ENCODE measurements at places on chromosomes 1 and 21.
A peak's percentile ranks its signal among the peaks of the same experiment; 100 is the strongest.

DNA sequence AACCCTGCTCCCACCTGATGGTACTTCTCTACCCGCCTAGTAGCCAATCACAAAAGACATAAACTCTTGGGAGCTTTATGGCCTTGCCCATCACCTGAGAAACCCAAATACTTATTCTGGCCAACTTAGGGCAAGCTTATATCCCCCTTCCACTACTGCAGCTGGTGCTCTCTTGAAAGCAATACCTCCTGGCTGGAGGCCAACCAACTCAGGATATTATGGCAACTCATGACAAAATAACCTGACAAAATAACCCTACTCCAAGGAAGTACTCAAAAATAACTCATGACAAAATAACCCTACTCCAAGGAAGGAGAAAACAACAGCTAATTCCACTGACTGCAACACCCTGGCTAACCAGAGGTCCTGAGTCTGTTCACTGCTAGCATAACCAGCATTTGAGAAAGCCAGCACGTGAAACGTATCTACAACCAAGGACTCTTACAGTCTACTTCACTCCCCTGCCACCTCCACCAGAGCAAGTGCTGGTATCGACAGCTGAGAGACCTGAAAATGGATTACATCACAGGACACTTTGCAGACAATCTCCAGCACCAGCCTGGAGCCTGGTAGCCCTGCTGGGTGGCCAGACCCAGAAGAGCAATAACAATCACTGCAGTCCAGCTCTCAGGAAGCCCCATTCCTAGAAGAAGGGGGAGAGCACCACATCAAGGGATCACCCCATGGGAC is 179.9 kb downstream of the COL24A1 start:
- DNase-seq, result no peak

DNA sequence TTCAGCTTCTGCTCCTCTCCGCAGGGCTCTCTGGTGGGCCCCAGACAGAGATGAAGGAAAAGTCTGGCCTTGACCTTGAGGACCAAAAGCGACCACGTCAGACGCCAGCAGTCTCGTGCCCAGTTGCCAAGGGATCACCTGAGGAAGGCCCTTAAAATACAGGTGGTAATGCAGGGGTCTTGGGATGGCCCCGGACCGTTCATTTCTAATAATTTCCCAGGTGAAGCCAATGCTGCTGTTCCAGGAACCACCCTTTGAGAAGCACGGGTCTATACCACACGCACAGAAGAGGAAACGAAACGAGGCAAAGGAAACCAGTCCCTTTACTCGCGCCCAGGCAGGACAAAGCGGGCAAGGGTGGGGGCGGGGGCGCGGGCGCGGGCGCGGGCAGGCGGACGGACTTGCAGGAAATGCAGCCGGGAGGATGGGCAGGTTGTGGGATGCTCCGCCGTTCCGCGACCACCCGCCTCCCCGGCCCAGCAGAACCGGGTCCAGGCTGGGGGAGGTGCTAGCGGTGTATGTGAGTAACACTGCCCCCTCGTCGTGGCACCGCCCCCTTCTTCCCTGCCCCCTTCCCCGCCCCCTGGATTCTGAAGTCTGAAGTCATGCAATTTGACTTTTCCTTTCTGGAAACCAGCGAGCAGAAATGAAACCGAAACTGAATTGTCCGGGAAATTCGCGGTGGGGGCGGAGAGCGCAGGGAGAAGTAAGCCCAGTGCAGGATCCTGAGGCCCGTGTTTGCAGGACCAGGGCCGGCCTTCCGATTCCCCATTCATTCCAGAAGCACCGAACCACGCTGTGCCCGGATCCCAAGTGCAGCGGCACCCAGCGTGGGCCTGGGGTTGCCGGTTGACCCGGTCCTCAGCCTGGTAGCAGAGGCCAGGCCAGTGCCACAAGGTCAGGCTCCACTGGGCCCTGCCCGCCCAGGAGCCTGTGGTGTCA is 5.8 kb upstream of the MX1 start:
- peak; percentile 93 for DNase-seq

DNA sequence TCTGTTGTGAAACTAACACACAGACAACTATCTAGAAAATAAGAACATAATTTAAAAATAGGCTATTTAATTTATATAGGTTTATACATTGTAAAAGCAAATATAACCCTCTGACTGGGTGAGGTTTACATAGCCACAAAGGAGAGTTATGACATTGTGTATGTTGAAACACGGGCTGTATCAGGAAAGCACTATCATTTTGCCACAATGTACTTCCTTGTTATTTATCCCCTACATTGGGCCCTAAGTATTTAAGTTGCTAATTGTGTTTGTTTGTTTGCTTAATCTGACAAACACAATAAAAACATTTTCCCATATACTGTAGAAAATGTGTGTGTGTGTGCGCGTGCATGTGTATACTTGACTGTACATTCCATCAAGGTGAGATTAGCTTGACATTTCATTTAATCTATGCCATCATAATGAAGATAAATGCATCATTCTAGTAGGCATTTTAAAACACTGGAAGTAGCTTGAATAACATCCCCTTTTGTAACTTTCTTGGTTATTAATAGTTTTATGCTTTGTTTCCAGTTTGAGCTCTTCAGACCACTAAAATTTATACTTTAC is 72.1 kb downstream of the RGS13 start:
- no peak for DNase-seq

DNA sequence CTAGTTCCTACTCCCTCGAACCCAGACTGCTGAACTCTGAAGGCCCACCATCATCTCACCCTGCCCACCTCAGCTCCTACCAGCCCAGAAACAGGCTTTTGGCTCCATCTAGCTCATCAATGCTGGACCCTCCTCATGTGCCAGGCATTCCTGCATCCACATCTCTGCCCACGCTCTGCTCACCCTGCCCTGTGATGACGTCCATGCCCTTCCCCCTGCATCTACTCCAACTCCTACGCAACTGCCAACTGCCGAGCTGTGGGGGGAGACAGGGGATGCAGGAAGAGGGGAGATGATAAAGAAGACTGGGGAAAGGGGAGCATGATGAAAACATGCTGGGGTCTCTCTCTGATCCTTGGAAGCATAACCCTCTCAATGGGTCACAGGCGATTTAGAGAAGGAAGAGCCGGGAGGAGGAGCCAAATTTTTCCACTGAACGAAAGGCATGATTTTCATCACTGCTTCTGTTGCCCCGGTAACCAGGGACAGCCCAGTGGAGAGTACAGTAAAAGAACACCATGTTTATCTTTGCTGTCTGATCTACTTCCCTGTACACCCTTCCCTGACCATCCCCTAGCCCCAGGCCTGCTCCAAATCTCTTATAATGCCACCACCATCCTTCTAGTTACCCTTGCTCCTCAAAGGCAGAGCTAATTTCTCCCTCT is 44.3 kb downstream of the CD34 start:
- DNase-seq, result peak; percentile 21

GRCh38 chr1:235027076-235027861 is 101.4 kb downstream of the TOMM20 start:
- no peak for DNase-seq

DNA sequence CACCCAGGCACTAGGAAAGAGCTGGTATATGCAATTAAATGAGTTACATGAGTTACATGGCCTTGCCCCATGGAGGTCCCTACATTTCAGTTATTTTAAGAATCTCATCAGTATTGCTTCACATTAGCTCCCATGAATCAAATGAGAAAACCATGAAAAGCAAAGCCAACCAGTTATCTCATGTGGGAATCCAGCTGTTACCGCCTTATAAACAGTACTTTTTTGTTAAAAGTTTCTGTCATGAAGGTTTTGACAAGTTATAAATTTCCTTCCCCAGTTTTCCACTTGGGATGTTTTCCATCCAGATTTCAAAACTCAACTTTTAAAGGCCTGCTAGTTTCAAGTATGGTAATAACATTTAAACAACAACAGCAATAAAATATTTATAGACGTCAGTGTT is 544.8 kb downstream of the NUF2 start:
- DNase-seq, result no peak

DNA sequence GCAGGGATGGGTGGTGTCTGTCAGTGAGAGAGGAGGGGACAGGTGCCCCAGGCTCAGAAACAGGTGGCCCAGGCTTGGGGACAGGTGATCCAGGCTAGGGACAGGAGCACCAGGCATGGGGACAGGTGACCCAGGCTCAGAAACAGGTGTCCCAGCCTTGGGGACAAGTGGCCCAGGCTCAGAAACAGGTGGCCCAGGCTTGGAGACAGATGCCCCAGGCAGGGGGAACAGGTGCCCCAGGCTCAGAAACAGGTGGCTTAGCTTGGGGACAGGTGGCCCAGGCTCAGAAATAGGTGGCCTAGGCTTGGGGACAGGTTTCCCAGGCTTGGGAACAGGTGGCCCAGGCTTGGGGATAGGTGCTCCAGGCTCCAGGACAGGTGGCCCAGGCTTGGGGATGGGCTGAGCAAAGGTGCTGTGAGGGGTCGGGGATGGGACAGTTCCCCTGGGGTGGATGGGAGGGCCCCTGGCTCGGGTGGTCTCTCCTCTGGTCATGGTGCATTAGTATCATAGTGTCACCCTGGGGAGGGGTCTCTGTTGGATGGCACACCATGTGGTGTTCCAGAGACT is 87.7 kb upstream of the C1orf174 start:
- DNase-seq, result no peak

- no peak for DNase-seq
Observed at GRCh38 chr1:11046625-11047365, at the start of gene MASP2. MASP2 (minus strand) TSS chr1:11047239; CDS start chr1:11047207, 32 bp downstream.

DNA sequence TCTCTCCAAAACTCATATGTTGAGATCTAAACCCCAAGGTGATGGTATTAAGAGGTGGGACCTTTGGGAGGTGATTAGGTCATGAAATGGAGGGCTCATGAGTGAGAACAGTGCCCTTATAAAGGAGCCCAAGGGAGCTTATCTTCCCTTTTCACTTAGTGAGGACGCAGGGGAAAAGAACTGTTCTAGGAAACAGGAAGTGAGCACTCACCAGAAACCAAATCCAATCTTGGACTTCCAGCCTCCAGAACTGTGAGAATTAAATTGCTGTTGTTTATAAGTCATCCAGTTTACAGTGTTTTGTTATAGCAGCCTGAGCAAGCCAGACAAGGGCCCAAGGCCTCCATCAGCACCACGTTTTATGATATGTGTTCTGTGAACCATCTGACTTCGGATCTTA is 60.3 kb upstream of the LRRC8D start:
- DNase-seq, result peak; percentile 69

DNA sequence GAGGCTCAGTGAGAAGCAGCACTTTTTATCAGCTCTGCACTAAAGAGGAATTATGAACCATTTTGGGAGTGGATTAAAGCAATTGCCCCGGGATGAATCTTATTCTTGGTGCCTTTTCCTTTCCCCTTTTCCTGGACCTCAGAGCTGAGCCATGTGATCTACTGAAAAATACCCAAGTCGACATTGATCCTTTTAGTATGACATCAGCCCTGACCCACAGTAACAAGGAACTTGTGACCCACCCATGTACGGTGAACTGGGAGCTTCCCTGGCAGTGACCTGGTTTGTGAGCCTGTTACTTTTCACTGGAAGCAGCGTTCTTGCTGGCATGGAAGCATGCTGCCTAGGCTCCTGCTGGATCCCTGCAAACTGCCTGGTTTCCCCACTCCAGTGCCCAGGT is 15.9 kb downstream of the AJAP1 start:
- DNase-seq, result no peak

GRCh38 chr1:221289103-221289502 is 409.9 kb downstream of the HLX start:
- no peak for DNase-seq

DNA sequence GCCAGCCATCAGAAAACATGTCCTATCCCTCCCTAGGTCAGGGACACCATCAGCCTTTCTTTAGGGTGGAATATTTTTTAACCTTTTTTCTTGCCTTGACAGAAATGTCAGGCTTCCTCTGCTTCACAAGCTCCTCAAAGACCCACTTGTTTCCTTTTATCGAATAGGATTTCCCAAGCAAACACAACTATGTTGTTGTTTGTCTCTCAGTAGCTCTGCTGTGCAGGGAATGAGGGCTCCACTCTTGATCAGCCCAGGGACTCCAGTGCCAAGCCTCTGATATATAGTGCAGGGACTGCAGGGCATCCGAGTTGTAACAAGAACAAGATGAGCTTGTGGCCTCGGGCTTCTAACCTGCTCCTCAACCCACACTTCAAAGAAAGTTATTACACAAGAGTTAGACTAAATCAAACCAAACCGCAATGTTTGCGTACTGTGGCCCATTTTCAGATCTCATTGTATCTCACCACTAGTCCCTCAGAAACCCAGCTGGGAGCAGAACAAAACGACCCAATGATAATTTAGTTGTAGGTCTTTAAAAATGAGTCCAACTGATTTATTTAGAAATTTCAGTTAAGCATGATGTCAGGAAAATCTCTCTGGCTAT is 108.1 kb downstream of the ATG4C start:
- no peak for DNase-seq

- DNase-seq, result no peak
Observed at GRCh38 chr1:54112705-54113368, 40.0 kb downstream of the CDCP2 start.

GRCh38 chr21:25457411-25457810 is 149.9 kb downstream of the MRPL39 start:
- DNase-seq, result peak; percentile 93

- no peak for DNase-seq
Observed at GRCh38 chr1:97163591-97164275, 442.1 kb downstream of the PTBP2 start.

DNA sequence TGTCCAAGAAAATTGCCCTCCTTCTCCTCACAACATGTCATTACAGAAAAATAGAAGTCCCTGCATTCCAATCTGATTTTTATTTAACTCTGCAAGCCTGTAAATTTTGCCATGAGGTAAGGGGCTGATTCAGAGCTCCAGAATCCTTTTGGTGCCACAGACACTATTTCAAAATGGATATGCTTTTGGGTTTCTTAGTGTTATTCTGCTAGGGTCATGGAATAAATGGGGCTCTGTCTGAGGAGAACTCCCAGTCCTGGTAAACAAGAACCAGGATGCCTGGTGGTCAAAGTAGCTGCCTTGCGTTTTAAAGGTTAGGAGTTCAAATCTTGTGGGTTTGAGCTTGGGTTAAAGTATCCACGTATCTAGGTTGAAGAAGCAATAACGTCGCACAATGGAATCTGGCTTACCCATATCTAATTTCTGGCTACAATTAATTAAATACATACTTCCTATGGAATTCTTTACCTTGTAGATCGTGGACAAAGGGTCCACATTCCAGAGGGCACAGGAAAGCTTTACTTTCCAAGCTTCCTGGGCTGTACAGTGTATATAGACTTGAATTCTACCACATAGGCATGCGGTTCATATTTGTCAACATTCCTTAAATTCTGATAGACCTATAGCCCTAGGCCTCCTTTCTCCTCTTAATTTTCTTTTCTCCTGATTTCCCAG is 98.0 kb upstream of the CDC42BPA start:
- no peak for DNase-seq

- DNase-seq, result no peak
Observed at GRCh38 chr1:38735651-38736161, 123.9 kb downstream of the RRAGC start.

GRCh38 chr1:82387012-82387366 is 586.3 kb downstream of the ADGRL2 start:
- no peak for DNase-seq

Data from OCI-M1 (cell line).